ENCODE measurements at places on chromosomes 13 and 19. TPM values are rescaled to one million over a fixed set of nuclear protein-coding genes. Genes with fewer than 3 reads are reported as not detected.

GRCh38 chr19:30848636-30849425 is 476.6 kb downstream of the ZNF536 start:
- H3K27me3 ChIP-seq: no peaks in the 10 kb centered on the region
- no peak overlapping the region for H3K27ac ChIP-seq
- no peaks in the 10 kb centered on the region for H3K4me1 ChIP-seq

DNA sequence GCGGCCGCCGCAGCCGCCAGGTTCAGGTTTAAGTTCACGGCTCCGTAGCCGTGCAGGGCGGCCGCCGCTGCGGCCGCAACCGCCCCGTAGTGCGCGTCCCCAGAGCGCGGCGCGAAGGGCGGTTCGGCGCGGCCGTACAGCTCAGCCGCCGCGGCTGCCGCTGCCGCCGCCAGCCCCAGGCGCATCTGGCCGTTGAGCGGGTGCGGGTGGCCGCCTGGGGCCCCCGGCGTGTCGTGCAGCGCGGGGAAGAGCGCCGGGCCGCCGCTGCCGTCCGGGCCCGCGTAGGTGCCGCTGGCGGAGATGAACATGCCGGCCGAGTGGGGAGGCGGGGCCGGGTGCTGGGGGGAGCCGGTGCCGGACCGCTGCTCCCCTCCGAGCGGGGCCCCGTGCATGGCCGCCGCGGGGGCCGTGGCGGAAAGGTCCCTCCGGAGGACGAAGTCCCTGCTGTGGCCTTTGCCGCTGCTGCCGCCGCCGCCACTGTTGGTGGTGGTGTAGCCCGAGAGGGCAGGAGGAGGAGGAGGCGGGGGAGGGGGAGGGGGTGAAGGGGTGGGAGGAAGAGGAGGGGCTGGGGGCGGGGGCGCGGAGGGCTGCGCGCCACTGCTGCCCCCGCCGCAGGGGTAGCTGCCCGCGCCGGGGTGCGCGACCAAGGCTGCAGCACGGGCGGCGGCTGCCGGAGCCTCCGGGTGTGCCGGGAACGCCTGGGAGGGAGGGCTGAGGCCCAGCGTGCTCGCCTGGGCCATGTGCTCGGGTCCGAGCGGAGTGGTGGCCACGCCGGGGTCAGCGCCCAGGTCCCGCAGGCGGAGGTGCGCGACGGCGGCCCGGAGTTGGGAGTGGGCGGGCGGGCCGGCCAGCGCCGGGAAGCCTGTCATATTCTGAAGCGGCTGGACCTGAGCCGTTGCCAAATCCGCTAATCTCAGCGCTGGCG is 654 bp downstream of the ZIC5 start:
- H3K4me3 ChIP-seq: no peak overlapping the region
- H3K4me1 ChIP-seq: no peaks in the 10 kb centered on the region
- peaks cover 81% of the 10 kb centered on the region for H3K27me3 ChIP-seq
- H3K36me3 ChIP-seq: no peaks in the 10 kb centered on the region

DNA sequence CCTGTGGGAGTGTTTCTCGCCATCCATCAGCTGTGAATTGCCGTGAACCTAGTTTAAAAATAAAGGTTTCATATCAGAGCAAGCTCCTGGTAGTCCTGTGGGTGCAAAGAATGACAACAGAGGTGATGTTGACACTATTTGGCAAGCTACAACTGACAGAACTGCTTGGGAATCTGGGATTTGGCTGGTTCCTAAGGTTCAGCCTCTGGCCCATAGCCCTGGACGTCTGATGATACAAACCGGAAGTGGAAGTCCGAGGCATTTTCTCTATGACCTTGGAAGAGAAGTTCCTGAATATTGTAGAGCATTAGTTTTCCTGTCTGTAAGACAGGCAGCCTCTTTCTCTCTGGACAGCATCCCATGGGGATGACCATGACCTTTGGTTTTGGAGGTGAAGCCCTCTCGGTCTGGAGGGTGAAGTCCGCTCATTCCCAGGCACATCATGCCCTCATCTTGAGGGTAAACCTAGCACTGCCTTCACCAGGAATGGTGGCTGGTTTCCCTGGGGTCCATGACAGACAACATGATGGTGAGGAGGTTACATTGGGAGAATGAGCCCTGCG is 29.1 kb downstream of the GATAD2A start:
- no peaks in the 10 kb centered on the region for H3K36me3 ChIP-seq
- H3K27ac ChIP-seq: peak overlapping the region; percentile 49
- H3K4me1 ChIP-seq: peaks cover 3% of the 10 kb centered on the region
- DNase-seq: peak; percentile 31

DNA sequence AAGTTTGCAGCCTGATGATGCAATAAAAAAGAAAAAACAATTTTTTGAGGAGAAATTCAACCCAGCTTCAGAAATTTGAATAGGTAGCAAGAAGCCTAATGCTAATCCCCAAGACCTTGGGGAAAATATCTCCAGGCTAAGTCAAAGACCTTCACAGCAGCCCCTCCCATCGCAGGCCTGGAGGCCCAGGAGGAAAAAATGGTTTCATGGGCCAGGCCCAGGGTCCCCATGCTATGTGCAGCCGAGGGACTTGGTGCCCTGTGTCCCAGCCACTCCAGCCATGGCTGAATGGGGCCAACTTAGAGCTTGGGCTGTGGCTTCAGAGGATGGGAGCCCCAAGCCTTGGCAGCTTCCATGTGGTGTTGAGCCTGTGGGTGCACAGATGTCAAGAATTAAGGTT is 210.3 kb downstream of the SUCLA2 start:
- H3K27me3 ChIP-seq: no peaks in the 10 kb centered on the region
- no peaks in the 10 kb centered on the region for H3K4me1 ChIP-seq
- H3K27ac ChIP-seq: no peak overlapping the region
- no peaks in the 10 kb centered on the region for H3K36me3 ChIP-seq
- DNase-seq: no peak

GRCh38 chr13:21639561-21639960 is 31.3 kb upstream of the FGF9 start:
- no peak overlapping the region for H3K27ac ChIP-seq
- no peak overlapping the region for H3K4me3 ChIP-seq
- H3K36me3 ChIP-seq: no peaks in the 10 kb centered on the region
- DNase-seq: no peak
- H3K27me3 ChIP-seq: no peaks in the 10 kb centered on the region

DNA sequence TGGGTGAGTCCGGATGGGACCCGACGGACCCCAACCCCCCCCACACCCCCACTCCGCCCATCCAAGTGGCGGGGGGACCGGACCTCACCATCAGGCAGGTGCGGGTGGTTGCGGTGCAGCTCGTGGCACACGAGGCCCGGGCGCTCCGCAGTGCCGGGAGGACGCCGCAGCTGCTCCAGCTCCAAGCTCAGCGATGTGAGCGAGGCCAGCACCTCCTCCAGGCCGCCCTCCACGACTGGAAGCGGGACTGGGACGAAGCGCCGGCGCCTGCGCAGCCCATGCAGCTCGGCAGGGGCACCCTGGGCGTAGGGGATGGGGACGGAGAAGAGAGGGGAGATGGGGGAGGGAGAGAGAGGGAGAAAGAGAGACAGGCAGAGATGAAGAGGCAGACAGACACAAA is 30.1 kb upstream of the OLFM2 start:
- DNase-seq: no peak
- H3K27ac ChIP-seq: no peak overlapping the region
- peaks cover 2% of the 10 kb centered on the region for H3K36me3 ChIP-seq
- H3K4me3 ChIP-seq: no peak overlapping the region

DNA sequence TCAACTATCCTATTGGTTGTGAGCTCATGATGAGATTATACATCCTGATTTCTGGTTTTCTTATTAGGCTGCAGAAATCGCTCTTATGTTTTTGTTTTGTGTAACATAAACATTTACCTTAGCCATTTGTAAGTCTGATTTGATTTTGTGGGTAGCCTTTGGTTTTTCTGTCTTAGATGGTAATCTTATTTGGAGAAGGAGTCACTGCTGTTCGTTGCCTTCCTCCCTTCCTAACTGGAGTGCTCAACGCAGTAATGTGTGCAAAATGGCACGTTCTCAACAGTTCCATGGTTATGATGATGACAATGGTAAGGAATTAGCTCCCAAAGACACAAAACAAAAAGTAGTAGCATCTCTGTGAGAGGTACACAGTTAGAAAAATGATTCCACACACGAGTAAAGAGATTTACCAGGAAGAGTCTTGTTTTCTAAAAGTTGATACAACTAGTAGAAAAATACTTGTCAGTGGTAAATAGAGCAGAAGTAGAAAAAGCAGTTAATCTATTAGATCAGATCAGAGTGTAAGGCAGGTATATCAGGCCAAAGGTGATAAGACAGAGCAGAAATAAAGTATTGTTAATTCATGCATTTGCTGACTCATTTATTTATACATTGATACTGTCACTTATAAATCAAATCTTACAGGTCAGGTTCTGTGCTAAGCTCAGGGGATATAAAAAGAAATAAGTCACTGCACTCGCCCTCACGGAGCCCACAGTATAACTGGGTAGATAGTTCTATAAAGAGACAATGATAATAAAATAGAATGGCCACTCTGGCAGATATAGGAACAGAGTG is 270.0 kb downstream of the NALCN start:
- H3K27me3 ChIP-seq: no peaks in the 10 kb centered on the region
- H3K27ac ChIP-seq: no peak overlapping the region
- no peaks in the 10 kb centered on the region for H3K36me3 ChIP-seq
- H3K4me3 ChIP-seq: no peak overlapping the region

- no peak overlapping the region for H3K27ac ChIP-seq
- no peak overlapping the region for H3K4me3 ChIP-seq
- no peaks in the 10 kb centered on the region for H3K4me1 ChIP-seq
- no peaks in the 10 kb centered on the region for H3K27me3 ChIP-seq
- no peaks in the 10 kb centered on the region for H3K36me3 ChIP-seq
Observed at GRCh38 chr19:58145849-58146248, 4.7 kb downstream of the ZNF329 start.

GRCh38 chr13:21316376-21316775 is 139.9 kb downstream of the MRPL57 start:
- no peak overlapping the region for H3K27ac ChIP-seq
- no peaks in the 10 kb centered on the region for H3K4me1 ChIP-seq
- no peak for DNase-seq

DNA sequence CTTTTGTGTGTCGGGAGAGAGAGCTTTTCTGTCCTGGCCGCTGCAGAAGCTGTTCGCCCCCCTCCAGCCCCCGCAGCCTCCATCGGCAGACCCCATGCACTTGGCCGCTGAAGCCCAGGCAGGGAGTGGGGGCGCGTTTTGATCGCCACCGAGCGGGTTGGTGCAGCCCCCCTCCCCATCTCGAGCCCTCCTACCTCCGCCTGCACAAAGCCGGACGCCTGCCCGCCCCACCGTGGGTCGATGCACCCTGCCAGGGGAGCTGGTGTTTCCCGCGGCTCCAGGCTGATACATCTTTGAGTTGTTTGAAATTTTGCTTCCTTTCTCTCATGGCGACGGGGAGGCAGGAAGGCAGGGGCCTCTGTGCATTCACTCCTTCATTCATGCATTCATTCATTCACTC is 16.4 kb upstream of the ONECUT3 start:
- H3K27ac ChIP-seq: no peak overlapping the region
- H3K27me3 ChIP-seq: peaks cover 10% of the 10 kb centered on the region
- H3K36me3 ChIP-seq: no peaks in the 10 kb centered on the region
- no peak for DNase-seq

DNA sequence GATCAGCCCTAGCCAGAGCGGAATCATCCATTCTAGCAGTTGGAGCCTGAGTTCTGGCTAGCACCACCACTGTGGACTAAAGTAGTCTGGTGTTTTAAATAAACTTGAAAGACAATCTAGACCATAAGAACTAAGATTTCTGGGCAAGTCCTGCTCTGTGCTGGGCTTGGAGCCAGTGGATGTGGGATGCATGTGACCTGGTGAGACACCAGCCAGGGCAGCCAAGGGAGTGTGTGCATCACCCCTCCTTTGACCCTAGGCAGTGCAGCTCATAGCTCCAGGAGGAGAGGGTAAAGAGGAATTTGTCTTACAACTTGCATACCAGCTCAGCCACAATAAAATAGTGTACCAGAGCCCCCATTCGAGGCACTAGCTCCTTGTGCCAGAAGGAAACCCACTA is 21.0 kb downstream of the ITGBL1 start:
- H3K4me1 ChIP-seq: peaks cover 16% of the 10 kb centered on the region
- no peaks in the 10 kb centered on the region for H3K36me3 ChIP-seq
- H3K27me3 ChIP-seq: no peaks in the 10 kb centered on the region
- H3K4me3 ChIP-seq: no peak overlapping the region
- DNase-seq: peak; percentile 89
- H3K27ac ChIP-seq: peak overlapping the region; percentile 49

DNA sequence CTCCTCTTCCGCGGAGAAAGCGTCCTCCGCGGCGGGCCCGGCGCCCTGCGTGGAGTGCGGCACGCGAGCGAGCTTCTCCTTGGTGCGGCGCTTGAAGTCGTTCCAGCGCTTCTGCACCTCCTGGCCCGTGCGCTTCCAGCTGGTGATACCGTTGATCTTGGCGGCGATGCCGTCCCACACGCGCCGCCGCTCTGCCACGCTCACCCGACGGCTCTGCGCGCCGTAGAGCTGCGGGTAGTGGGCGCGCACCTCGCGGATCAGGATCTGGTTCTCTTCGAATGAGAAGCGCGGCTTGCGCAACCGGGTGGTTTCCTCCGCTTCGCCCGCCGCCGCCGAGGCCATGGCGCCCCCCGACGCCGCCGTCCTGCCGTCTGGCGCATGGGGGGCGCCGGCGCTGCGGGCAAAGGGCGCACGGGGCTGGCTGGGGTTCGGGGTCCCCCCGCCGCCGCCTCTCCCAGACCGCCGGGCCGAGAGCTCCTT is 941 bp downstream of the MYPOP start:
- H3K4me3 ChIP-seq: peak overlapping the region; percentile 88
- H3K36me3 ChIP-seq: peaks cover 3% of the 10 kb centered on the region
- no peak overlapping the region for H3K27ac ChIP-seq
- H3K4me1 ChIP-seq: peaks cover 4% of the 10 kb centered on the region
- DNase-seq: peak; percentile 46

- no peak overlapping the region for H3K4me3 ChIP-seq
- no peaks in the 10 kb centered on the region for H3K4me1 ChIP-seq
- no peak overlapping the region for H3K27ac ChIP-seq
- DNase-seq: no peak
Observed at GRCh38 chr13:31320946-31321345, 121.2 kb downstream of the B3GLCT start.

- no peaks in the 10 kb centered on the region for H3K36me3 ChIP-seq
- peaks cover 5% of the 10 kb centered on the region for H3K4me1 ChIP-seq
- peak; percentile 68 for DNase-seq
- H3K27ac ChIP-seq: peak within 1 kb of the TSS; percentile 58
Observed at GRCh38 chr19:49157445-49158224, at the start of gene TRPM4. Gene TRPM4 (plus strand): TSS chr19:49157792. CDS start chr19:49157867, 75 bp downstream.

DNA sequence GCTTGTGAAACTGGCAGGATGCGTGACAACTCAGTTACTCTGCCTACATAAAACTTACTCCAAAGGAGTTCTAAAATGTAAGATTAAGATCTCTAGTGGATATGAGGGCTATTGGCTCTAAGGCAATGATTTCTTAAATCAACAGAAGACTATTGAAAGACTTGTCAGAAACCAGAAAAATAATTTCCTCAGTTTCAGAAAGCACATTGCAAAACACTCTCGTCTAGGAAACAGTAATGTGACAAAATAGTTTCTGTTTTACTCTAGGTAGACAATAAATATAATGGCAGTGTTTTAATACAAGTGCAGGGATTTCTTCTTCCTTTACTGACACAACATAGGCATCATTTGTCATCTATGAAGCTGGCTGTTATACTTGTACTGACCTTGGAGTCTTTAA is 230.1 kb downstream of the KCTD12 start:
- no peak for DNase-seq
- no peak overlapping the region for H3K4me3 ChIP-seq
- H3K27ac ChIP-seq: no peak overlapping the region
- no peaks in the 10 kb centered on the region for H3K27me3 ChIP-seq
- no peaks in the 10 kb centered on the region for H3K4me1 ChIP-seq

The IZUMO1 gene
- not detected for total RNA-seq

The PRODH2 gene
- not detected for total RNA-seq

The PCDH20 gene
- under 0.01 TPM for total RNA-seq

The C19orf85 gene
- total RNA-seq: not detected

All from fibroblast of lung (primary cell).